ENCODE measurements at places on chromosomes 5 and 9.

DNA sequence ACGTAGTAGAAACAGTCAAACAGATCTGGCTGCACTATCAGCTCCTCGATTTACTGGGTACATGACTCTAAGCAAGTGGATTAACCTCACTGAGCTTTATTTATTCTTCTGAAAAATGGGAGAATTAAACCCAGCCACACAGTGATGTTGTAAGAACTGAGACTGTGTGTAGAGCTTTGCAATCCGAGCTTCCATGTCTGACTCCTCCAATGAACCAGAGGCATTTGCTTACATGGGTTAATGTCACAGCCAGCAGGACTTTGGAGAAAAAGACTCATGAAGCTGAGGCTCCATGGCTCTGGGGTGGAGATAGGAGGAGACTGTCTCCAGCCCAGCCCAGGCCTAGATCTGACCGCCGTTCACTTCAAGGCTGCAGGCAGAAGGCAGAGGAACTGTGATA lies 201.3 kb downstream of the CDK5RAP2 start:
- DNase-seq, result no peak

GRCh38 chr9:123678878-123679329 lies 251.0 kb downstream of the DENND1A start:
- no peak for DNase-seq

- no peak for DNase-seq
Measured at GRCh38 chr9:94638335-94639060, 820 bp downstream of the FBP1 start.

DNA sequence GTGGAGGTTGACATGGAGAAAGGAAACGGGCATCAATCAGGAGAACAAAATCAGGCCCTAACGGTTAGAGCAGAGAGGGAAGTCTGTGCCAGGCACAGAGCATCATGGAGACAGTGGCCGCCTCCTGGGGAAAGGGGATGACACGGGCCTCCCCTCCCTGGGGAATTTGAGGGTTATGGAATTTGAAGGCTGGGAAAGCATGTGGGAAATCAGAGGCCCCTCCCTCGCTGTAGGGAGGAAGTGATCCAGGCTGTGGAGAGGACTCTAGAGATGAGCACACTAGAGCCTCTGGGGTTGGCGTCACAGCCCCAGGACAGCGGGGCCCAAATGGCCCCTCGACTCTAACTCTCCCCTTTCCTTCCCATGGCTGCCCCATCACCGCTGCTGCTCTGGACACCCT lies 36.7 kb downstream of the PROP1 start:
- DNase-seq, result no peak

DNA sequence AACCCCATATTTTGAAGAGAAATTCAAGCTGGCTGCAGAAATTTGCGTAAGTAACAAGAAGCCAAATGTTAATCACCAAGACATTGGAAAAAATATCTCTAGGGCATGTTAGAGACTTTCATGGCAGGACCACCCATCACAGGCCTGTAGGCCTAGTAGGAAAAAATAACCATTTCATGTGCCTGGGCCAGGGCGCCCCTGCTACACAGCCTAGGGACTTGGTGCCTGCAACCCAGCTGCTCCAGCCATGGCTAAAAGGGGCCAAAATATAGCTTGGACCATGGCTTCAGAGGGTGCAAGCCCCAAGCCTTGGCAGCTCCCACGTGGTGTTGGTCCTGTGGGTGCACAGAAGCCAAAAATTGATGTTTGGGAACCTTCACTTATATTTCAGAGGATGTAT lies 167.7 kb upstream of the NMUR2 start:
- no peak for DNase-seq

DNA sequence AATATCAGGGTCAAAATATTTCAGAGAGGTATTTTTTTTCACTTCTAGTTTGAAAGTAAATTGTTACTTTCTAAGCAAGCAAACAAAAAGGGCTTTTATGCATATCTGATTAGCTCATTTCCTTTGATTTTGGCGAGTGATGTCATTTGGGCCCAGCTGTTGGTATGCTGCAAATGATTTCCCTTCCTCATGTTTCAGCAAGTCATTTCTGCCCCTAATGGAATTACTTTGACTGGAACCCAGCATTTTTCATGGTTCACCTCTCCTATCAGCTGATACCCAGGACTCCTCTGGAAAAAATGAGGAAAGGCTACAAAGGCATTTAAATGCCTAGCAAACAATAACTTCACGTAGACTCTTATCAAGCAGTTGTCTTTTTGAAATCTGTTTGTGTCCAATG lies 500.6 kb downstream of the EBF1 start:
- DNase-seq, result no peak

- DNase-seq, result no peak
Measured at GRCh38 chr5:40499007-40499406, 180.7 kb upstream of the PTGER4 start.

DNA sequence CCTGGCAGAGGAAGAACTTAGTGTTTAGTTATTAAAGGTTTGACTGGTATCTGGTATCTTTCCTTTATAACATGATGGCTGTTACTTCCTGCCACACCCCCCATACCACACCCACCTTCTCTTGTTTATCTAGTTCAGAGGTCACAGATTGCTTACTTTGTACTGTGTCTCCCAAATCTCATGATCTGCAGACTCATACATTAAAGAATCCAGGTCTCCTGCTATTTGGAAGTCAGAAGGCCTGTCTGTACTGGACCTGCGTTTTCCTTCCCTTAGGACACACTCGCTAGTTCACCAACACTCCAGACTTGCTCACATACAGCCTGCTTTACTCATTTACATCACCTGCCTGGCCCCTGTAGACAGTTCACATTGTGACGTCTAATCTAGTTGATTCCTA lies 39.3 kb downstream of the NUDT12 start:
- no peak for DNase-seq

Measured in stimulated activated CD4-positive, alpha-beta T cell treated with anti-CD3 and anti-CD28 coated beads, Interleukin-12 subunit alpha, Interleukin-12 subunit beta, amount 100 ng/mL, for 24 hours (primary cell).